Transverse colon (tissue), 4 donors: ENCODE measurements at places on chromosomes 4 and X. TPM values are rescaled to one million over a fixed set of nuclear protein-coding genes. Genes with fewer than 3 reads are reported as not detected.
A peak's percentile ranks its signal among the peaks of the same experiment; 100 is the strongest.

The MRPS18C gene
- total RNA-seq, result 13.4 TPM

GRCh38 chr4:41541687-41542094 is 3.7 kb downstream of the LIMCH1 start:
- DNase-seq, result no peak
- H3K4me1 ChIP-seq, result peaks cover 3% of the 10 kb centered on the region
- H3K36me3 ChIP-seq, result no peaks in the 10 kb centered on the region
- H3K4me3 ChIP-seq, result no peak overlapping the region

DNA sequence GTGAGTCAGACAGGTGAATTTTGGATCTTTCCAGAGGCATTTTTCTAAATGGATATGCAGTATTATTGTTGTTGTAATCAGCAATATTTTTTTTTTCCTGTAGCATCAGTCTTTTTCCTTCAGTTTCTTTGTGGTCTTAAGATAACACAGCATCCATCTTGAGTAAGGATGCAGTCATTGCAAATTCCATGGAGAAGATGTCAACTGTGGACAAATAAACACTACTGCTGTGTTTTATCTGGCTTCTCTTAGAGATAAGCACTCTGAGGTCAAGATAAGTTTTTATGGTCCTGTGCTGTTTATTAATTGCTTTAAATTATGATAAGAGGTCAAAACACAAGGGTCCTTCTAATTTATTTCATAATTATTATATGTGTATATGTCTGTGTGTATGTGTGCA is 1255.7 kb downstream of the ADGRL3 start:
- DNase-seq, result no peak
- H3K27me3 ChIP-seq, result no peaks in the 10 kb centered on the region
- no peaks in the 10 kb centered on the region for H3K36me3 ChIP-seq
- no peaks in the 10 kb centered on the region for H3K4me1 ChIP-seq
- H3K4me3 ChIP-seq, result no peak overlapping the region
- H3K27ac ChIP-seq, result no peak overlapping the region

GRCh38 chr4:99624141-99624719 is 33.4 kb downstream of the C4orf54 start:
- H3K36me3 ChIP-seq, result no peaks in the 10 kb centered on the region
- DNase-seq, result no peak
- no peaks in the 10 kb centered on the region for H3K27me3 ChIP-seq
- peak overlapping the region; percentile 38 for H3K27ac ChIP-seq
- H3K4me3 ChIP-seq, result no peak overlapping the region
- peaks cover 5% of the 10 kb centered on the region for H3K4me1 ChIP-seq

DNA sequence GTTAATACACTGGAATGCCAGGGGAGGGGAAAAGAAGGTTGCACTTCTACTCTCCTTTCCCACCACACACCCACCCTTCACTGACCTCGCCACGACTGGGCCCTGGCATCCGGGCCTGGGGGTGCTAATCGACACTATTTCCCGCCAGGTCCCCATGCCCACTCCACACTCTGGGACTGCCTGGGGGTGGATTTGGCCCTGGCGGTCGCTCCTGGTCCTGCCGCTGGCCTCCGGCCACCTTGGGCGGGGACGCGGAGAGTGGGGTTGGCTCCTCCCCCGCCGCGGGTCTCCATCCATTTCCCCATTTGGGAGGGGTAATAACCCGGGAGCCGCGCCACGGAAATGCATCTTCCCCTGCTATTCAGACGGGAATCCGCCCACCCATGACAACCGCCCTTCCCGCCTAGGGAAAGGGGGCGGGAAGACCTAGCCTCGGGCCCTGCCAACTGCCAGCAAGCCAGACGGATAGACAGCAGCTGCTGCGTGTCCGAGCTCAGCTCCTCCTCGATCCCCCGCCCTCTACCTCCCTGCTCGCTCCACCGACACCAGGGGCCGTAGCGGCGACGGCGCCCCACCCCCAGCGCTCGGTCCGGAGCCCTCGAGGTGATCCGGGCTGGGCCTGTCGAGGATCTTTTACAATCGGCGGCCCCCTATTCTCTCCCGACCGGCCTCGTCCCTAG is 78.1 kb downstream of the RLIM start:
- H3K4me3 ChIP-seq, result peak overlapping the region; percentile 51
- peak; percentile 78 for DNase-seq
- no peaks in the 10 kb centered on the region for H3K27me3 ChIP-seq
- no peaks in the 10 kb centered on the region for H3K36me3 ChIP-seq
- no peaks in the 10 kb centered on the region for H3K4me1 ChIP-seq

DNA sequence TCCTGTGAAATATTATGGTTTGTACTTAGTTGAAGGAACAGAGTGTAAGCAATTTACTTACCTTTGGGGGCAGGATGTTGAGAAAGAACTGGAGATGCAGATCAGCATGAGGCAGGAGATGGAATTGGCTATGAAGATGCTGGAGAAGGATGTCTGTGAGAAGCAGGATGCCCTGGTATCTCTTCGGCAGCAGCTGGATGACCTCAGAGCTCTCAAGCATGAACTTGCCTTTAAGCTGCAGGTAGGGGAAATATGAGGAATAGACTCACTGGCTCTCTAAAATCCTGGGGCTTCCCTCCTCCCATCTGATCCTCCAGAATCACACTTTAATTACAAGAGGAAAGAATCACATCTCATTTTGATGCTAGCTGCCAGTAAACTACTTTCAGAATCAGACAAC is 51.0 kb downstream of the GRSF1 start:
- no peak for DNase-seq
- no peak overlapping the region for H3K4me3 ChIP-seq
- no peaks in the 10 kb centered on the region for H3K4me1 ChIP-seq
- H3K27ac ChIP-seq, result no peak overlapping the region

DNA sequence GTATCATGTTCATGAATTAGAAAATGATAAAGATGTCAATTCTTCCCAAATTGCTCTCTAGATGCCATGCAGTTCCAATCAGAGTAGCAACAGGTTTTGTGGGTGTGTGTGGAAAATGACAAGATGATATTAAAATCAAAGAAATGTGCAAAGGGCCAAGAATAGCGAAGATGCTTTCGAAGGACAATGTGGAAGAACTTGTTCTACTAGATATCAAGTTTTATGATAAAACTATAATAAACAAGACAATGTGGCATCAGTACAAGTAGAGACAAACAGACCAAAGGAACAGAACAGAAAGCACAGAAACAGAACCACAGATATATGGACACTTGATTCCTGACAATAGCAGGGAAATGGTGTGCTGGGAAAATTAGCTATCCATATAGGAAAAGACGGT is 9.0 kb downstream of the TAB3 start:
- no peaks in the 10 kb centered on the region for H3K36me3 ChIP-seq
- no peak overlapping the region for H3K27ac ChIP-seq
- no peak for DNase-seq
- no peak overlapping the region for H3K4me3 ChIP-seq
- H3K4me1 ChIP-seq, result no peaks in the 10 kb centered on the region
